Cortex of kidney (tissue), 1 donor: ENCODE measurements at places on chromosomes 7 and 10.

DNA sequence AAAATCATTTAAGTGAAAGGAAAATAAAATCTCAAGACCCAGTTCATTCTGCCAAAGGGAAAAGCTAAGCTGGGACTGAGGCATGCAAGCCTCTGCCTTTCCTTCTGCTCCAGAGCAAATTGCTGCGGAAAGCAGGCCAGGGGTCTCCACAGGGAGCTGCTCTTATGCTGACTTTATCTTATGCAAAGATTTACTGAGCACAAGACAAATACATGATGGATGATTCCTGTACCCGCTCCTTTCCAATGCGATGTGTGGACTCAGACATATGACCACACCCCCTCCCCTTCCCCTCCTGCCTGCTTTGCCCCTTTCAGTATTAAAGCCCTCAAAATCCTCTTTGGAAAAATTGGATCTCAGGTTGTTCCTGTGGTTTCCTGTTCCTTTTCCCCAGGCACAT lies 74.2 kb upstream of the INSIG1 start:
- no peak for DNase-seq

DNA sequence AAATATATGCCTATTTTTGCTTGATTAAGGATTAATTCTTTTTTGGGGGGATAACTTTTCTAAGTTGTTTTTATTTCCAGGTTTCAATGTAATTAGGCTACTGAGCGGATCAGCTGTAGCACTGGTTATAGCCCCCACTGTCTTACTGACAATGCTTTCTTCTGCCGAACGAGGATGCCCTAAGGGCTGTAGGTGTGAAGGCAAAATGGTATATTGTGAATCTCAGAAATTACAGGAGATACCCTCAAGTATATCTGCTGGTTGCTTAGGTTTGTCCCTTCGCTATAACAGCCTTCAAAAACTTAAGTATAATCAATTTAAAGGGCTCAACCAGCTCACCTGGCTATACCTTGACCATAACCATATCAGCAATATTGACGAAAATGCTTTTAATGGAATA lies 1.0 kb downstream of the LRRTM3 start:
- DNase-seq = no peak

DNA sequence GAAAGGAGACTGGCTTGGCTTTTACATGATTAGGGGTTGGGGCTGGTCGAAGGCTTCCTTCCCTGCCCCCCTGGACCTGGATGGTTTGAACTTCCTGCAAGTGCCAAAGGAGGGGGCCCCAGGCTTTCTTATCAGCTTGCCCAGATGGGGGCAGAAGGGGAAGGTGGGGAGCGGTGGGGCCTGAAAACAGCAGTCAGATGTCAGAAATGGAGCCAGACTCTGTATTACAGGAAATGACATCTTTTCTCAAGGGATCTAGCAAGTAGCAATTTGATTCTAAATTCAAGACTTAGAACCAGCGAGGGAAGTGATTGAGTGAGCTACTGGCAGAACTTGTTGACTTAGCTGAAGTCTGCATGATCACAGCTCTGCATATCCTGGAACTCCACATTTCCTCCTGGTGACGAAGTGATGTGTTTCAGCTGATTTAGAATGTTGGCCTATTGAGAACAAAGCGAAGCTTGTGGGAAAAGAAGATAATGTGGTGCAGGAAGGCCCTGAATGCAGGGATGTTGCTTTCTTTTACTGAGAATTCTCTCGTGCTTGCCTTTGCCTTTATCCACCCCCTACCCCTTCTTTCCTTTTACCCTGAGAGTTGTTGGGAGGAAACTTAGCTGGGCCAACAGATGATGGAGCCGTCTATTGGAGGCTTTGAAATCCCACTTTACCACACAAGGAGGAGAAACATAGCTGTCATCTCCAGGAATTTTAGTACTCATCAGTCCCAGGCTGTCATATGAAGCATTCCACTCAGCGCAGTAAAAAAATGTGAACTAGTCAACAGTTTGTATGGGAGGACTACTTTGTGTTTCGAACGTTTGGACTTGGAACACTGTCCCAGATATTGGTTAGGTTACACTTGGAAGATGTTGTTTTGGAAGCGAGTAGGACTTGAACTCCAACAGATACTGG lies 43.2 kb downstream of the CCNY start:
- no peak for DNase-seq

GRCh38 chr7:117164620-117165019 lies 158.2 kb downstream of the WNT2 start:
- no peak for DNase-seq

GRCh38 chr10:125672884-125673283 lies 10.1 kb downstream of the TEX36 start:
- DNase-seq = no peak

DNA sequence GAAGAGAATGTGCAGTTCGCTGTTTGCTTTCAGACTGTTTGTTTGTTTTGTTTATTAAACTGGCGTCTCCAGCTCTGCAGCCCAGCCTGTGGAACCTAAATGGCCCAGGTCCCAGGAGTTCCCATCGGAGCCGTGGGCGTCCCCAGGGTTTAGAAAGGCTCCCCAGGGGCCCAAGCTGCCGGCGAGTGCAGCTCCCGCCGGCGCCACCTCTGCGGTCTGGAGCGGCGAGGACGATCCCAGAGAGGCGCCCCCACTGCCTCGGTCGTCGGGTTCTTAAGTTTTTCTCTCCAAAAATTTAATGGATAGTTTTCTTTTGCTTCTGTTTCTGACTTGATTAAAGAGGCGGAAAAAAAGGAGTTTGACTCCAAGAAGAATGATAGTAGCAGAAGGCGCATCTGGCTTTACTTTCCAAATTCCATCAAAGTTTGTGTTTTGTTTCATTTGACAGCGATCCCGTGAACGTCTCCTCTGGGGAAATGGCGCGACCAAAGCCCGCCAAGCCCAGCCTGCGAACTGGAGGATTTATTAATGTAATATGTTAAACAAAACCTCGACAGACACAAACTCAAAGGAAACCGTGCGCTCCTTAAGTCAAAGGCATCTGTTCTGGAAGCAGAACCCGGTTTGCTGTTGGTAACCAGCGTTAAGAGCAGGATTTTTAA lies 718 bp upstream of the FZD1 start:
- DNase-seq = no peak

- no peak for DNase-seq
Observed at GRCh38 chr7:147033641-147034040, 917.0 kb downstream of the CNTNAP2 start.

DNA sequence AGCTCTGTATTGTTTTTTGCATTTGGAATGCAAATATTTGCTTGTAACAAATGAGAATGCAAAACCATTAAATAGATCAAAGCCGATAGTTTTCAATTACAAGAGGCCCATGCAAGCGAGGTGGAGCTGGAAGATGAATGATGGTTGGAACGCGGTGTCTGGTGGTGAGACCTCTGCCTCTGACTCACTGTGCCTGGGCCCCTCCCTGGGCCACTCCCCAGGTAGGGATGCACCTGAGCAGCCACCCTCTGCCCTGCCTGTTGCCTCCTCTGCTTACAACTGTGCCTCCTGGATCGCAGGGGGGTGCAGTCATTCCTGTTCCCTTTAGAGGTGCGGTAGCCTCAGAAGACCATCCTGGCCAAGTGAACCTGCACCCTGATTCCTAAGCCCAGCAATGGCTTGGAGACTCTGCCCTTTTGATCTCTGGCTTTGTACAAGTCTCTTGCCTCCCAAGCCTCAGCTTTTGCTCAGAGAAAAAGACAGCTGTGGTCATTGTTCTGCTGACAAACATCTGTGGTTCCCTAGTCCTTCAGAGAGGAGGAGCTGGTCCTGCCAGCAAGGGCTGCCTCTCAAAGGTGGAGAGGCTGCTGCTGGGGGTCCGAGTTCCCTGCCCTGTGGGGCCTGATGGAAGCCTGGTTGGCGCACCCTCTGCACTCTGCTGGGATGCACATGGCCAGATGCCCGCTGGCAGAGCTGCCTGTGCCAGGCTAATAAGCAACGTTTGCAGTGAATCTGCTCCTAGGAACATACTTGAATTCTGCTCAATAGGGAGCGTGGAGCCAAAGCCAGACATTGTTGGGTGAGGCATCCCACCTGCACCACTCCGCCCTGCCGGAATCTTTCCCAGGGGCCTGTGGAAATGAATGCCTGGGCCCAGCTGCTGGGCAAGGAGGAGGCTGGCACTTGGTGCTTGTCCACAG lies 126.3 kb upstream of the TCERG1L start:
- no peak for DNase-seq

DNA sequence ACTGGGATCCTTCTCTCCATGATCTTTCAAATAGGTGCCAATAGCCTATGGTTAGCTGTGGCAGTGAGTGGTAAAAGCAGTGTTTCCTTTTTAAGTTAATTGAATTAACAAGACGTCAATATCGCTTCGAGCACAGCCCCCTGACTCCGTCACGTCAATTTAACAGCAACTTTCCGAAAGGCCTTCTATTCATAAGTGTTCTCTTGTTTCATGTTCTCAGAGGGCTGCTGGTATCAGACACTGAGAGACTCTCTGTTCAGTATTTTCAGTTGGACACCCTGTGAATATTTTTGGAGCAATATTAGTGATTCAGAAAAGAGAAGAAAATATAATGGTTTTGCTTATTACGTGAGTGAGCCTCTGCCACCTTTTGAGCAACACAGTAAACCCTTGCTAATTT lies 174.2 kb upstream of the INSYN2A start:
- no peak for DNase-seq

DNA sequence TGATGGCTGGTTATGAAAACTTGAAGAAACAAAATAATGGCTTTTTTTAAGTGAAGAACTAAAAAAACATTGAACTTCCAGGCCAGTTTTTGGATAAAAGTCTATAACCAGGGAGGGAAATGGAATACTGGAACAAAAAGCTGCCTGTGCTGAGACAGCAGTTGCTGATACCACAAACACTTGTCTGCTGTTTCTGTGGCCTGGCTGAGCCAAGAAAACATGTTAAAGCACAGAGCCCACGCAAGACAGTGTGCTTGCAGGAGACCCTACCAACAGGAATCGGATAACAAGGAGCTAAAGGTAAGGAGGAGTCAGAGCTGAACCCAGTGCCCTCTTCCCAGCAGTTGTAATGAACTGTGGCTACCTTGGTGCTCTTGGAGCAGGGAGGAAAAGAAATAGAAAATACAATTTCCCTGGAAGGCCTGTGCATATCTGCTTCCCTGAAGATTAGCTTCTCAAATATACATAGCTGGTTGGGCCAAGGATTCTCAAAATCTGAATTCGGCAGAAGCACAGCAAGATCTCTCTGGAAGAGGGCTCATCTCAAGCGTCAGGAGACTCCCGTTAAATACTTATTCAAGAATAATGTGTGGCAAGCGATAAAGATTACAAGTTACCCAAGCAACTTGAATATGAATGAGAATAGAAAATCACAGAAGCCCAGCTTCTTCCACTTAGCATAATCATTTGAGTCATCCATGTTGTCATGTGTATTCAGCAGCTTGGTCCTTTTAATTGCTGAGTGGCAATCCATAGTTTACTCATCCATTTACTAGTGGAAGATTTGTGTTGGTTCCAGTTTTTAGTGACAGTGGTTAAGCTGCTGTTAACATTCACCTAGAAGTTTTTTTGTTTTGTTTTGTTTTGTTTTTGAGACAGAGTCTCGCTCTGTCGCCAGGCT lies 87.6 kb downstream of the NOD1 start:
- no peak for DNase-seq

GRCh38 chr7:129859183-129859582 lies 93.6 kb downstream of the UBE2H start:
- no peak for DNase-seq

- no peak for DNase-seq
Observed at GRCh38 chr10:18683427-18683826, 24.2 kb downstream of the ARL5B start.

GRCh38 chr10:70430493-70431445 lies 10.7 kb downstream of the NODAL start:
- DNase-seq = no peak

GRCh38 chr10:123463181-123463580 lies 203.0 kb upstream of the GPR26 start:
- no peak for DNase-seq

GRCh38 chr7:37445064-37445723 lies 3.5 kb downstream of the ELMO1 start:
- no peak for DNase-seq

GRCh38 chr10:42795701-42796100 lies 13.1 kb downstream of the BMS1 start:
- DNase-seq = no peak

GRCh38 chr10:23147035-23147434 lies 45.1 kb upstream of the PTF1A start:
- no peak for DNase-seq

- no peak for DNase-seq
Observed at GRCh38 chr10:504121-504611, 185.3 kb downstream of the DIP2C start.

DNA sequence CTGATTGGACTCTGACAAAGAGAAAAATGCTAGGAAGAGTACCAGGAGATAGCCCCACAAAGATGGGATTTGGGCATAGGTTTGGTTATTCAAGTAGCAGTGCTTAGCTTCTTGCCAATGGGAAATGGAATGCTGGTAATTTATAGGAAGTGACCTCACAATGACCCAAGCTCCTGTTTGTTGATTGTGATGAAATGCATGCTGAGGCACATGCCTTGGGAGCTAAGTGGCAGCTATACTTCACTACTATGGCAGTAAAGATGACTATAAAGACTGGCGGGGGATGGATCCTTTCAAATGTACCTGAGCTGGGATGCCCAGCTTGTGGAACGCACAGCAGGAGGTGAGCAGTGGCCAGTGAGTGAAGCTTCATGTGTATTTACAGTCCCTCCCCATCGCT lies 153.8 kb downstream of the ZNF22 start:
- no peak for DNase-seq

DNA sequence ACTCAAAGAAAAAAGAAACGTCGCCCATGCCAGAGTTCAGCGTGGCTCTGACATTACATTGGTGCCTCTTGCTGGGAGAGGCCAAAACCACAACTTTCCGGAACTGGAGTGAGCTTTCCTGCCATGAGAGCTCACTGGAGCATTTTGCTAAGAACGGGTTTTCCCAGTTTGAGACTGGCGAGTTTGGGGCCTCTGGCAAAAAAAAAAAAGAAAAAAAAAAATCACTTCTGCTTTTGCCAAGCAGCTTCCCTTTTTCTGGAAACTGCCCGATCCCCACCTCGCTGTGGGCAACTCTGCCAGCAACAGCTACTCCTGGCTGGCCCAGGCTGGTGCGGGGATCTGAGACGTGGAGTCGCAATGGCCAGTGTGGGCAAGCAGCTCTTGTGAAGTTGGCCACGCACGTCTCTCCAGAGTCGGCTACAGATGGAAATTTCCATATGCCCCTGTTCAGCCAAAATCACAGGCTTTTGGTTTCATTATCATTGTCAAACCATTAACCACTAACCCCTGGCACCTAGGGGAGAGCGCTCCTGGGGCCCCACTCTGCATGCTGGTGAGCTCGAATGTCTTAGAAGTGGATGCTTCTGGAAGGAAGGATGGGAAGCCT lies 25.7 kb downstream of the PRKAG2 start:
- DNase-seq = no peak
